Stimulated activated CD4-positive, alpha-beta T cell treated with anti-CD3 and anti-CD28 coated beads, Interleukin-1b, Interleukin-23, amount 100 ng/mL, for 1 hour (primary cell): ENCODE measurements at places on chromosomes 11 and 22.

DNA sequence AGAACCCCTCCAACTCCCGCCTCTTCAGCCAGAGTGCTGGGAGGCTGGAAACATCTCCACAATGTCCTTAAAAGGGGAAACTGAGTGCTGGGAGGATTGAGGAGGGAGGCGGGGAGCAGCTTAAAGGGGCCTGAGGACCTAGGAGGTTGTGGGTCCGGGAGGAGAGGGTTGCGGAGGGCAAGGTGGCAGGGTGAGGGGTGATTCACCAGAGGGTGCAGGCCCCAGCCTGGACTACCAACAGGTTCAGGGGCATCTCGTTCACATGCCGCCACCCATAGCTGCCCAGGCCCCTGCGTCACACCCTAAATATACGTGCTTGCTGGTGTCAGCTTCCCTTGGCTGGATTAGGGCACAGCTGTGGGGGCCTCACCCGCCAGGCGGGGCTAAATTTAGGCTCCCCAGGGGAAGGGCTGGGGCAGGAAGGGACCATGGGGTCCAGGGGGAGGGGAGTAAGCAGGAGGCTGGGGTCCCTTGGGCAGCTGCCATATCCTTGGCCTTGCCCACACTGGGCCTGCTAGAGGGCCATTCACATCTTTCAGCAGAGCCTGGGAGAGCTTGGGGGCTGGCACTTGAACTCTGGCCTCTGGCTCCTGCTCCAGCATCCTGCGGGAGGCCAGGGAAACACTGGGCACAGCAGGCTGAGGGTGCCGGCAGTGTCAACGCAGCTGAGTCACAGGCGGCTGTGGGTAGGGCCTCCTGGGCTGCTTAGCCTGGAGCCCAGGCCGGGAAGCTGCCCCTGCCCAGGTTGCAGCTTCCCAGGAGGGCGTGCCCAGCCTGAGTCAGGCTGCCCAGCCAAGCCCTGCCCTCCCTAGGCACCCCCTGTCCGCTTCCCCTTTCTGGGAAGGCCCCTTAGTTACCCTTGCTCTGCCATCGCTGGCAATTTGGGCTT, 1.3 kb downstream of the EHBP1L1 start:
- DNase-seq = no peak

GRCh38 chr11:94806014-94806413, 37.9 kb downstream of the AMOTL1 start:
- no peak for DNase-seq

DNA sequence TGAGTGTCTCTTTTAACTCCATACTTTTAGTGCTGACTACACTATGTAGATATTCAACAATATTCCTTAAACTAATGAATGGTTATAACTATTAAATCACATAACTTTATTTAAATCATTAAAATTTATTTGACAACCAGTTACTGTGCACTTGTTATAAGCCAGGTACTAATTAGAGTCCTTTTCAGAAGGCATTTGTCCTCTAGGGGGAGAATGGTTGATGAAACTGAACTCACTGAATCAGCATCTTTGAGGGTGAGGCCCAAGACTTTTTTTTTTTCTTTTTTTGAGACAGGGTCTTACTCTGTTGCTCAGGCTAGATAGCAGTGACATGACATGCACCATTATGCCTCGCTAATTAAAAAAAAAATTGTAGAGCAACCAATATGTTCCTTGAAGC, 515.6 kb upstream of the CCDC90B start:
- no peak for DNase-seq

DNA sequence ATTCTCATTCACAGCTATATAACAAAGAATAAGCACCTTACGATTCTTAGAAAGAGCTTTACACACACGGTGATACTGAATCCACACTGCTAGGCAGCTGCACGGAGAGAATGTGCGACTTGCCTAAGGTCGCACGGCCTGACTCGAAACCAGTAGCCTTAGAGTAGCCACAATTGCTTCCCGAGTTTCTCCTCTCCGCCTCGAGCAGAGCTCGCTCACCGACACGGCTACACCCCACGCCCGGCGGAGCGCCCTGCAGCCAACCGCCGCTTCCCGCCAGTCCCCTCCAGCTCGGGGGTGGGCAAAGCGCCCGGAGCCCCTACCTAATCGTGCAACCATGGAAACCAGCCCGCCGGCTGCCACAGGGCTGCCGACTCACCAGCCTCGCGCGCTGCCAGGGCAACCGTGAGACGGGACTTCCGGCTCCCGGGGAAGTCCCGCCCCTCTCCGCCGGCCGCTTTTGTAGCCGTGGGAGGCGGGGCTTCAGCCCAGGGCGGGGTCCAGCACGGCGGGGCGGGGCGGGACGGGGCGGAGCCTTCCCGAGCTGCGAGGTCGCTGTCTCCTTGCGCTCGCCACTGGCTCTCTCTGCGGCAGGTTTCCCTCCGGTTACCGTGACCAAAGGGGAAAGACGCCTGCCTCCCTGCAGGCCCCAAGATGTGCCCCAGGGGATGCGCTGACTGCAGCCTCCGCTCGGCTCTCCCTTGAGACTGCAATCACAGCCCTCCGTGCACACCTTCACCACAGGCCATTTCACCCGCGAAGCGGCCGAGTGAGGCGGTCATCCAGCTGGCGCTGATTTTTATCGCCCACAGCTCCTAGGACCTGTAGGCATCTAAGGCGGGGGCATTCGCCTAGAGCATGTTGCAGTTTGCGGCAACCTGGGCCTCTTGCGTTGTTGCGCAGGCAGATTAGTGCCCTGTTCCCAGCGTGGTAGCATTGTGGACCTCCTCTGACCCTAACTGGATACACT, 1.1 kb downstream of the BSCL2 start:
- peak; percentile 90 for DNase-seq

DNA sequence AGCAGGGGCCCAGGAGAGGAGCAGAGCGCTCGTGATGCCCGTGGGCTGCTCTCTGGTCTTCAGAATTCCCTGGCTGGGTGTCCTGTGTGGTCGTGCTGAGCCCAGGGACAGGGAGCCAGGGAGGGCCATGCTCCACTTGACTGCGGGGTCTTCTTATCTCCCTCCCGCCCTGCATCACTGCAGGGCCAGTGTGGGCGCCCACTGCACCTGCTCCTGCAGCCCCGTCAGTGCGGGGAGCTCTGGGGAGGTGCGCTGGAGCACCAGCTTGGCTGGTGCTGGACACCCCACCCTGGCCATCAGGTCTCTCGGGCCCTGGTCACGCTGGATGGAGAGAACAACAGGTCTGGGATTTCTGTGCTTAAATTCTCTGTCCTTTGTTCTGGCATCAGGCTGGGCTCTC, 31.8 kb downstream of the B3GAT1 start:
- DNase-seq = no peak
